ENCODE measurements at places on chromosomes 7 and 10.

GRCh38 chr10:88992921-88993524 lies 2.4 kb downstream of the FAS start:
- no peak for DNase-seq

- DNase-seq: no peak
Measured at GRCh38 chr10:131065673-131066305, 245.7 kb downstream of the TCERG1L start.

DNA sequence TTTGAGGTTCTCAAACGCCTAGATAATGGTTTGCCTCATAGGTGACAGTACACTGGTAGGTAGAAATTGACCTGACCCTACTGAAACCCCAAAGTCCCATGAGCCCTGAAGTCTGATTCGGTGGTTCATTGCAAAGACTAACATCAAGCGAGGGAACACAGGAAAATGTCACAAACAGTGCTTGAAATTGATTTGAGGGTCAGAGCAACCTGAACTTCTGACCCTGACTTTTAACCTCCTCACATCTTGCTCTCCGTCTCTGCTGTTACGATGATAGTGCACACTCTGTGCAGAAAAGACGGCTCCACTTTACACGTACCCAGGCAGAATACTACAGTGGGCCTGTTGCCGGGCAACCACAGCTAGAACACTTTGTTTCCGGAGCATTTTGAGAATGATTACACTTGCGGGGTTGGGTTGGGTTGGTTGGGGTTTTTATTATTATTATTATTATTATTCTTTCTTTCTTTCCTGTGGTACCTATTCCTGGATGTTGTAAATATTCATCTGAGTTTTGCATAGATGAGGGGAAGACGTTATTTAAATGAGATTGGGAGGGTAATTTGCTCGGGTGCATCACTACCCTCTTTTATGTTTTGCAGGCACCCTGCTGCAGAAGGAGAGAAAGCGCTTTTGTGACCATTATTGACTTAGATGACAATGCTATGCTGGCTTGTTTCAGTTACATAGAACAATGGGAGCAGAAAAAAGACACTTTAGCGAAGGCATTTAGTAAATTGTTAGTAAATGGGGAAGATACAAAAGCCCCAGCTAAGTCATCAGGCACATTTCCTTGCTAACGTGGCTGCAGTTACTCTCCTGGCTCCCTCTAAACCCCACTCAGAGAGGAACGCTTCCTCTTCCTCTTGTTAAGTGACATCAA lies 438.1 kb upstream of the NRP1 start:
- no peak for DNase-seq

- no peak for DNase-seq
Measured at GRCh38 chr10:44946205-44946604, 13.4 kb upstream of the RASSF4 start.

GRCh38 chr7:153430931-153431330 lies 621.3 kb upstream of the DPP6 start:
- DNase-seq: no peak

DNA sequence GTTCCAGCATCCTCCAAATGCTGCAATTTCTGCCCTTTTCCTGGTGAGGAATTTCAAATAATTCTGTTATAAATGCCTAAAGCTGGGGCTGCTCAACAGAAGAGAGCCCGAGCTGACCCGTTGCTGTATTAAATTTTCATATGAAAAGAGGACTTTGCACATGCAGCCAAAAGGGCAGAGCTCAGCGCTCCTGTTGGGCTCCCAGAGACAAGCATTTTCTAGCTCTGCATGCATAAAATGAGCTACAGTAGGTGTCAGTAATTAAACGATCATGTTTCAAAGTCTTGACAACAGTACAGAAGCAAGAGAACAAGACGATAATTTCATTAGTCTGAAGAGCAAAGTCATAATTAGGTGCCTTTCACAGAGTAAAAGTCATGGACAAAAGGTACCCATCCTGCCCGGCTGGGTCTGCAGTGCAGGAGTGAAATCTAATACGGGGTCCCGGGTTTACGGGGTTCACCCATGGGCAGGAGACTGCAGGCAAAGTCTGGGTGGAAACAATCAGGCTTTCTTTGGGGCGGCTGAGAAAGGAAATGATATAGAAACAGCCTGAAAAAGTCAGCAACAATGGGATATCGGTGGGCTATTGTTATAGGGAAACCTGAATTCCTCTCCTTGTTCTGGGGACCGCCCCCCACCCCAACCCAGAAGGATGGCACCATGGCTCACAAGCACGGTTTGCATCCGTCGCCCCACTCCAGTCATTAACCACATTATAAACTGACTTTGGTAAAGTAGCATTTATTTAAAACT lies 66.0 kb downstream of the EBF3 start:
- no peak for DNase-seq
